Skin of body (tissue), 3 donors: ENCODE measurements at places on chromosomes 12 and 14. TPM values are rescaled to one million over a fixed set of nuclear protein-coding genes. Genes with fewer than 3 reads are reported as not detected.

Gene PMCH
- total RNA-seq = not detected

Gene FAM161B
- total RNA-seq = 3.4 TPM

Gene CMA1
- total RNA-seq = 0.69 TPM

DNA sequence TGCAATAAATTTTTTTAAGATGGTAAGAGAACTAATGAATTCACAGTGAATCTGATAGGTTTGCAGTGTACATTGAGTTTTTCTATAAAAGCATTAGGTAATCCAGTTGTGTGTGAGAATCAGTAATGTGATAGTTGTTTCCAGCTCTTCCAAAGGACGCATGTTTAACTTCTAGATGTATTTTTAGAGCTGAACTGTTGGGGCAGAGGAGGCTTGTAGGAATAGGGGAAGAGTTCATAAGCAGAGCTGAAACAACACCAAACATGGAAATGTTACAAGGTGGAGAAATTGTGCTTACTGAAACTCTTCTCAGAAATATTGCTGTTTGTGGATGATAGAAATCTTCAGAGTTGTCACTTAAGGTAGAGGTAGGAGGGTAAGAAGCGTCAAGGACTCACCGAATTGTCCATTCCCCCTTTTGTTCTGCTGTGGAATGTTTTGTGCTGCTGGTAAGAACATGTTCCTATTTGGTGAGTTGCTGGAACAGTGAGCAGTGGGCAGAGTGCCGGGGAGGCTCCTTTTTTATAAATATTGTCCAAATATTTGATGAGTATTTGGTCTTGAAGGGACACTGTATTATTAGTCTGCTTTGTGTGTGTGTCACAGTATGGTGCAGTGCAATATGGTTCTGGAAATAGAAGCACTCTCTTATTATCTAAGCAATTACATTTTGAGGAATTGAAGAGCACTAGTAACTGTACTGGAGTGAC is 76.7 kb downstream of the ANO6 start:
- no peak for DNase-seq

DNA sequence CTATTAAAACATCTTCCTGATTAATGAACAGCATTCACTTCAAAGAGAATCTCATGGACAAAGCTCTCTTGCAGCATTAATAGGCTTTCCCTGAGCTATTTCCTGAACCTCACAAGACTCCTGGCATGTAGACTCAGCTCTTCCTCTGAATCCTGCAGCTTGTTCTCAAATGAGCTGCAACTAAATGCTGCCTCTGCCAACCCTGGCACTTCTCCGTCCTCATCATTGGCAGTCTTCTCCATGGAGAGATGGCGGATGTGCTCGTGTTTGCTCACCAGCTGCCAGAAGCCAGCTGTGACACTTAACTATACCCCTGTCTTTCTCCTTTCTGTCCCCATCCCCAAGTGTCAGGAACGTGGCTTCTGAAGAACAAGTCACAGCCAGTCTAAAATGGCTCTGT is 232.1 kb downstream of the FOXN3 start:
- DNase-seq = no peak

GRCh38 chr12:49696723-49697122 is 10.5 kb downstream of the FMNL3 start:
- no peak for DNase-seq

DNA sequence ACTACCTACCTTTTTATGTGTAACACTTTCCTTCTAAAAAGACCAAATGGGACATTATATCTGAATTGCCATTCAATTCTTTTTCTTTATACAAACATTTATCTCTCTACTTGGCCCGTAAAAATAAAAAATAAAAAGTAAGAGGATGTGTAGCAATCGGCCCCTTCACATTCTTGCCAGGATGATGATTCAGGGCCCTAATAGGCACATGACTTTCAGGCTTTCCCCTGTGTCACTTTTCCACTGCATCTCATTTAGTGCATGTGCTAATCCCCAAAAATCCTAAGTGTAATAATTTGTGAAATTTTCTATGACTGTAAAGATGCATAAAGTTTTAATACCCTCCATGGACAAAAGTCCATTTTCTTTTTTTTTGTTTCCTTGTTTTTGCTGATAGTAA is 23.0 kb upstream of the ATP2B1 start:
- no peak for DNase-seq

DNA sequence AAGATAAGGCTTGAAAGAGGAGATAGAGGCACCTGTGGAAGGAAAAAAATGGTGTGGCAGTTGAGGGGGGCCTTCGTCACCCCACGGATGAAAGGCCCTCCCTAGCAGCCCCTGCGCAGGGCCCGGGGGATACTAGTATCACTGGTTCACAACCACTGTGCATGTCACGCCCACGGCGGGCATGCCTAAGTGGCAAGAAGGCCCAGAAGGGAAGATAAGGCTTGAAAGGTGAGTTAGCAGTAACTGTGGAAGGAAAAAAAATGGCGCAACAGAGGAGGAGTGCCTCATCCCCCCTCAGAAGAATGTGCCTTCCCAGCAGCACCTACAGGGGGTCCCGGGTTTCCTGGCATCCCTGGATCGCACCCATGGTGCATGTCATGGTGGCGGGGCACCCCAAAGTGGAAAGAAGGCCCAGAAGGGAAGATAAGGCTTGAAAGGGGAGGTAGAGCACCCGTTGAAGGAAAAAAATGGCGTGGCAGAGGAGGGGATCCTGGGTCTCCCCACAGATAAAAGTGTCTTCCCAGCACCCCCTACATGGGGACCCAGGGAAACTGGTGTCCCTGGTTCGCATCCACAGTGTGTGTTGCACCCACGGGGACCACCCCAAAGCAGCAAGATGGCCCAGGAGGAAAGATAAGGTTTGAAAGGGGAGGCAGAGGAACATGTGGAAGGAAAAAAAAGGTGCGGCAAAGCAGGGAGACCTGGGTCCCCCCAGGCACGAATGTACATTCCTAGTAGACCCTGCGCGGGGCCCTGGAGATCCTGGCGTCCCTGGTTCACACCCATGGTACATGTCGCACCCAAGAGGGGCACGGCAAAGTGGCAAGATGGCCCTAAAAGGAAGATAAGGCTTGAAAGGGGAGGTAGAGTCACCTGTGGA is 279.2 kb downstream of the ALG10 start:
- no peak for DNase-seq

- DNase-seq = no peak
Observed at GRCh38 chr14:69643430-69644200, 32.2 kb downstream of the SUSD6 start.

GRCh38 chr12:5242440-5242839 is 189.5 kb upstream of the NTF3 start:
- no peak for DNase-seq

- DNase-seq = no peak
Observed at GRCh38 chr12:13799574-13799973, 181.8 kb downstream of the GRIN2B start.

- DNase-seq = no peak
Observed at GRCh38 chr14:61673305-61673704, 22.0 kb upstream of the HIF1A start.

DNA sequence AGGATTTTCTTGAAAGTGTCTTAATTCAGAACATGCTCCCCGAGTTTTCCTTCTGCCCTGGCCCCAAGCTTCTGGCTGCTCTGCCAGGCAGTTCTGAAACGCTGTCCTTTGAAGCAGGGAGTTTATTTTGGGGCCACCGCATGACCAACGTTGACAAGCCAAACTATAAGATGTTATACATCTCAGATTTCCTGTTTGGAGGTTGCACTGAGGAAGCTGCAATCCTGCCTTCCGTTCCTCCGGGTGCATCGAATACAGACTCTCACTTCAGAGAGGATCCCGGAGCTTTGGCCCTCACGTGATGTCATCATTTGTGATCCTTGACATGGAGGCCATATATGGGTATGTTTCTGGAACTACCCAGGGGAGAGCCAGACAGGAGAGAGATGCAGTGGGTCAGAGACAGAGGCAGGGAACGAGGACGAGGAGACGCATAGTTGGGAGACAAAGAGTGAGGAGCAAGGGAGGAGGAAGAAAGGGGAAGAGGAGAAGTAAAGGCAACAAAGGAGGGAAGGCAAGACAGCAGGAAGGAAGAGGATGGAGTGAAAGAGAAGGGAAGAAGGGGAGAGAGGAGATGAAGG is at the start of gene ASB2:
TSS of gene ASB2 (minus strand) at position 94 of the 581 bp plus-strand sequence. CDS start 12,031 bp downstream, outside the sequence.
- no peak for DNase-seq

GRCh38 chr14:89399594-89400068 is 17.4 kb downstream of the FOXN3 start:
- peak; percentile 81 for DNase-seq
